ENCODE measurements at places on chromosomes 3 and 15.

DNA sequence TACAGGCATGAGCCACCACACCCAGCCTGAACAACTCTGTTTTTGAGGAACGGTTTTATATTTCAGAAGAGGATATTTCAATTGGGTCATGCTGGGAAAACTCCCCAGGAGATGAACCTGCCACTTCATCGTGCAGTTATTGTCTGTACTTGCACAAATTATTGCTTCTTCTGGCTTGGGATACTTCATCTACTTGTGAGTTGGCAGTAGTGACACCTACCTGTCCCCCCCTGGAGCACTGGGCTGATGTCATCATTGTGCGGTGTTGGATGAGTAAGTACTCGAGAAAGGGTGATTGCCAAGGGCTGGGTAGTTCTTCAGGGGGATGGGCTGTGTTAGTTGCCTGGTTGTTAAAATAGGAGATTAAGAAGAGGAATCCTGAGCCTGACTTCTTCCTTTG lies 85.1 kb upstream of the SAMMSON start:
- DNase-seq = no peak

GRCh38 chr3:106083207-106083606 lies 214.4 kb upstream of the CBLB start:
- no peak for DNase-seq

GRCh38 chr3:163362151-163362550 lies 1716.1 kb downstream of the SI start:
- DNase-seq = no peak

DNA sequence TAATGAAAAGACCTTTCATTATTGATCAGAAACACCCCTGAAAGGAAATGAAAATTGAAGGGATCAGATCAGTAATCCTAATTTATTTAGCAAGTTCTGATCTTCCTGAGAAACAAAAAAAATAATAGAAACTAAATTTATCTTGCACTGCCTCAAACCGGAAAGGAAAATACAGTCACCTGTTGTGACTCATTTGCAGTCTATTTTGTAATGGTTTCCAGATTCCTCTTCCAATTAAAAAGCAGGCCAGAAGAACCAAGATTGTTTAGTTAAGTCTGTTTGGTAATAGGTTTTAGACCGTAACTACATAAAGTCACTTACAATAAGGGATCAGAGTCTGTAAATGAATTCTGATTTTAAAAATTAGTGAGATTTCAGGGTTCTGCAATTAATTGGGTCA lies 49.7 kb upstream of the ATOSA start:
- DNase-seq = no peak

GRCh38 chr3:31448035-31448881 lies 84.5 kb upstream of the STT3B start:
- DNase-seq = peak; percentile 32

DNA sequence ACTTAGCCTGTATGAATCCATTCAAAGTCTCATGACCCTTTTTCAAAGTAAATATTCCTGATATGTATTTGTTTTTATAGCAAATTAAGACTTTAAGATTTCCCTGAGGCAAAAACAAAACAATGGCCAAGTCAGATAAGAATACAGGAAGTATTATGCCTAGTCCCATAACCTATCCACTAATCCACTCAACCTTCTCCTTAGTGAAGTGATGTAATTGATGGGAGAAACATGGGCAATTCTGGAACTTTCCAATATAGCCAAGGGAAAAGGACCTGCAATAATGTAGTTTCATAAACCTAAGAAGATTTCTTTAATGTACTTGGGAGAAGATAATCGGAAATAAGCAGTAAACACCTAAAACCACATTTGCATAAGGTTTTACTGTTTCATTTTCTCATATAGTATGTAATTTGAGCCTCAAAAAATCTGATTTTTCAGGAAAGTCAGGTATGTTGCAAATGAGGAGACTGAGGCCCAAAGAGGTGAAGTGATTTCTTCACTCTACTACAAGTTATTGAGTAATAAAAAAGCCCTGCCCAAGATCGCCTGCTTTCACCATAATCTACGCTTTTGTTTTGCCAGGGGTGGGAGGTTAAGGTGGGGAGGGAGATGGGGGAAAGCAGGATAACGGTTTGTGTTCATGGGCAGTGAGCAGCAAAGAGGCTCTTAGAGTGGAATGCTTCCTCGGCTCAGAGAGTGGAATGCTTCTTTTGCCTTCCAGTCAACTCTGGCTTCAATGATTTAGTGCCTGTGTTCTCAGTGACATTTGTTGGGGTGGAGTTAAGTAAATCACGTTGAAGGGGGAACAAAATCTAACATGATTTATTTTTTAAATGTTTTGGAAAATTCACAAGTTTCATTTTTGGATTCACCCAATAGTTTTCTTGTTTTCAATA lies 95.0 kb upstream of the FNDC3B start:
- DNase-seq = no peak

- no peak for DNase-seq
These were observed 119.7 kb upstream of the IGSF10 start for GRCh38 chr3:151580591-151580990.

GRCh38 chr3:137792626-137793271 lies 28.6 kb downstream of the SOX14 start:
- DNase-seq = no peak

GRCh38 chr3:124903896-124904834 lies 17.0 kb upstream of the ITGB5 start:
- DNase-seq = no peak

DNA sequence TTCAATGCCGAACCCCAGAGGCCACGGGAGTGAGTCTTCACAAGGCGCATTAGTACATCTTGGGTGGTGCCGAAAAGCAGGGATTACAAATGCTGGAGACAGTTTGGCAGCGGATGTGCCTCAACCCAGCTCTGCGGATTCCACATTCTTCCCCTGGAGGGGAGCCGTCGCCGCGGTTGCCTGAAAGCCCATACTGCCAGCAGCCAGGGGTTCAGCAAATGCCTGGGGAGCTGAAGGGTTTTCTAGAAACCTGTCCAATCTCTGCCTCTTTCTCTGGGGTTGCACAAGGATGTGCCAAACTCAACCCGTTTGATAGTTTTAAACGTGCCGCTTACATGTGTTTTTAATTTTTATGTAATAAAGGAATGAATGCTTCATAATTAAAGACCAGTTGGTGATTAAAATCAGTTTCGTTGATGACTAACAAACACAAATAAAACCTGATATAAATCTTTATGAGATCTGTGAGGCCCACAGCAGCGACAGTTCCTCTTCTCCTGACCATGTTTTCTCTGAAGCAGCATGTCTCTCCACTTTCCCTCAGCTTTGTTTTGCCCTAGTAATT lies 74.6 kb upstream of the LEKR1 start:
- no peak for DNase-seq

GRCh38 chr15:39242345-39242744 lies 338.5 kb upstream of the THBS1 start:
- DNase-seq = no peak

DNA sequence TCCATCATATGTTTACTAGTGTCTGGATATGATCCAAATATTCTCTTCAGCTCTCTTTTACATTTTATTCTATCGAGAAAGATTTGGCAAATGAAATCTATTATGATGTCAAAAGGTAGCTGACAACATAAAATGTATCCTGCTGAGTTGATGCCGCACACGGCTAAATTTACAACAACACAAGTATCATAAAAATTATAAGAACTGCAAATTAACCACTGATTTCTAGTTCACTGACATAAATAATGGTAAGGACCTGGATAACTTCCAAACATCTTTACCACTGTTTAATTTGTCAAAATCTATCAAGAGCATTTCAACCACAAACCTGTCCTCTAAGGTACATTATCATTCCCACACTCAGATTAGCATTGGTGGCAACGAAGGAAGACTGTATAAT lies 244.5 kb downstream of the FOXP1 start:
- no peak for DNase-seq

- no peak for DNase-seq
These were observed 71.4 kb downstream of the ANXA2 start for GRCh38 chr15:60326343-60326742.

GRCh38 chr15:45107941-45108630 lies 5.9 kb downstream of the DUOX2 start:
- DNase-seq = no peak

- DNase-seq = no peak
These were observed 83.4 kb downstream of the RBPMS2 start for GRCh38 chr15:64691896-64692565.

DNA sequence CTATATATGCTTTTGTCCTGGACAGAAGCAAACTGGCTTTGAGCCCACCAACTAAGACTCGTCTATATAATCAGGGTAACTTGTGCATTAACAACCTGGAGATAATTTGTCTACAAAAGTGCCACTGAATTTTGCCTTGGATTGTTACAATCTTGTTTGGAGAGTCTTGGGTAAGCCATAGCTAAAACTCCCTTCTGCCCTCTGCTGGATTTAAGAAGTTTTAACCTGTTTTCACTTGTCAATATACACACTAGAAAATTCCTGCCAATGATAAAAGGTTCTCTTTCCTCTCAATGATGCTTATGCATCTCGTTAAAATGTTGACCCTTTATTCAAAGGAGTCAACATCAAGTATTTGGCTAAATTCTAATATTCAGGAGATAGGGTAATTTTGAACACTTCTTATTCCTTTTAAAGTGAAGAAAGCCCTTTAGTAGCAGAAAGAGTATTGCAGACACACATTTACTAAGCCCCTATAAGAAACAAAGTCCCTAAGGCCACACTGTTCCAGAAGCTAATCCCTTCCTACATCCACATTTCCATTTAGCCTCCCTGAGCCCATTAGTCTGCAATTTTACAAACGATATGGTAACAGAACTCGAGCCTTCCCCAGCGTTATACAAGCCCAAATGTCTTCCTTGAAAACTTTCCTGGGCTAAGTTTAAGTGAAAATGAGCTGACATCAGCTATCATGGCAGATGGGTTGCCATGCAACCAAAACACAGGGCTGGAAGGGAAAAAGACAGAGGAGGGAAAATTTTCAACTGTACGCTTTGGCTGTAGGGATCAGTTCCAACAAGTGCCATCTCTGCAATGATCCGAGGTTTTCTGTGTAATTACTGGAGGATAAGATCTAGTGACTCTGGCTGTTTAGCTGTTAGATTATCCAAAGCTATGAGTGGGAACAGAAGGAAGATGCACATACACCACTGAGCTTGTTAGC lies 75.9 kb upstream of the FGF12 start:
- peak; percentile 33 for DNase-seq

DNA sequence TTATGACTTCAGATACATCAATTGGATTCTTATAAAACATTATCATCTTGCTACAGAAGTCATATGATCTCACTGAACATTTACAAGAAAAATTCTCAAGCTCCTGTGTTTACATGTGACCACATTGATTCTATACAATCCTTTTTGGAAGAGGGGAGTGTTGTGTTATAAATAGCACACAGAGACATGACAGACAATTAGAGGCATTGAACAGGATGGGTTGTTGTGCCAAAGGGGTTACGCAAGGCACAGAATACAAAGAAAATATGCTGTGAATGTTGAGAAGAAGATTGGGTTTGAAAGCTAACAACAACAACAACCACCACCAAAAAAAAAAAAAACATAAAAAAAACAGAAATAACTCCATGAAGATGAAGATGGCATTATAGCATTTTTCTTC lies 32.5 kb upstream of the TBL1XR1 start:
- no peak for DNase-seq

DNA sequence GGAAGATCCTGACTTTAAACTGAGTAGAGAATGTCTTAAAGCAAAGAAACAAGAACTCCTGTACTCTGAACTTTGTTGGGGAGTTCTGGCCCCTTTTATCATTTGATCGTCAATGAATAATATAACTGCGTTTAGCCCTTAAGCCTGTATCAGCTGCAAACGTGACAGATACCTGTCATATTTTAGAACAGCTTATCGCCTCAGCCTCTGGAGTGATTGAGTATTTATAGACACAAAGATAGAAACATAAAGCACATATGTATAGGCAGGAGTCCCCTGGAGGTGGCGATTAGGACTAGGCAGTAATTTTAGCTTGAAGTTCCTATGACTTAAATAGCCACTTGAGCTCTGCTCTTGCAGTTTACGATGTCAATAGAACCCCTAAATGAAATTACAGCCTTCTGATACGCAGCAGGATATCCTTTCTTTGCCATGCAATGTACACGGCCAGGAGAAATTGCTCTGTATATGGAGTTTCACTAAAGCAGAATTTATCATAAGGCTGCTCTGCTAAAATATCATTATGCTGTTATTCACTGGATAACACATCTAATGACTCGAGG lies 321.8 kb downstream of the TIGIT start:
- DNase-seq = no peak

- DNase-seq = no peak
These were observed 21.5 kb downstream of the PLD1 start for GRCh38 chr3:171788546-171789351.

DNA sequence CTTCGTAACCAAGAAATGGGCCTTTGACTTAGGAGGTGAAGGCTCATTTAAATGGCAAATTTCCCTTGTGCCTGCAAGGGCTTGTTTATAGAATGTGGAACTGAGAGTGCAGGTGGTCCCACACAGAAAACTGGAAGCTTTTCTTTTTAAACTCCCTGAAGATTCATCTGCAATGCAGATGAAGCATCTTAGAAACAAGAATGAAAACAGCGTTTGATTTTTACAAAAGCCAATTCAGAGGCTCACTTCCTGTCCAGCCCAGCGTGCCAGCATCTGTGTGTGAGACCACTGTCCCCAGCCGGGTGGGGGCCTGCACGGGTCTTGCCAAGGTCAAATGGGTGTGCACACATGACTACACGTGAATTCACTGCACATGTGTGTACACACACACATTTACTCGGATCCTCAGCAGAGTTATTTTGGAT lies 94.7 kb downstream of the LINGO1 start:
- DNase-seq = peak; percentile 78

DNA sequence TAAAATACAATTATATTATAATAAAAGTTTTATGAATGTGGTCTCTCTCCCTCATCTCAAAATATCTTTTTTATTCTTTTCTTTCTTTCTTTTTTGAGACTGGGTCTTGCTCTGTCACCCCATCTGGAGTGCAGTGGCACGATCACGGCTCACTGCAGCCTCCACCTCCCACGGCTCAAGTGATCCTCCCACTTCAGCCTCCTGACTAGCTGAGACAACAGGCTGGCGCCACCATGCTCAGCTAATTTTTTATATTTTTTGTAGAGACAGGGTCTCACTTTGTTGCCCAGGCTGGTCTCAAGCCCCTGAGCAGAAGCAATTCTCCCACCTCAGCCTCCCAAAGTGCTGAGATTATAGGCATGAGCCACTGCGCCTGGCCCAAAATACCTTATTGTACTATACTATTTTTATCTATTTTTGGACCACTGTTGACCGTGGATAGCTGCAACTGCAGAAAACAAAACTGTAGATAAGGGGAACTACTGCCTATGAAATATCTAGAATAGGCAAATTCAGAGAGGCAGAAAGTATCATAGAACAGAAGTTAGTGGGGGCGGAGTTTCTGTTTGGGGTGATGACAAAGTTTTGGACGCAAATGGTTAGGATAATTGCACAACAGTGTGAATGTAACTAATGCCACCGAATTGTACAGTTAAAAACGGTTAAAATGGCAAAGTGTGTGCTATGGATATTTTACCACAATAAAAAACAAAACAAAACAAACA lies 66.6 kb downstream of the SLC12A8 start:
- DNase-seq = peak; percentile 45

Data from GM10248 (cell line).